ENCODE measurements at places on chromosomes 1 and 21. TPM values are rescaled to one million over a fixed set of nuclear protein-coding genes. Genes with fewer than 3 reads are reported as not detected.

GRCh38 chr1:1068517-1069055, 5.5 kb downstream of the RNF223 start:
- peak; percentile 20 for DNase-seq

DNA sequence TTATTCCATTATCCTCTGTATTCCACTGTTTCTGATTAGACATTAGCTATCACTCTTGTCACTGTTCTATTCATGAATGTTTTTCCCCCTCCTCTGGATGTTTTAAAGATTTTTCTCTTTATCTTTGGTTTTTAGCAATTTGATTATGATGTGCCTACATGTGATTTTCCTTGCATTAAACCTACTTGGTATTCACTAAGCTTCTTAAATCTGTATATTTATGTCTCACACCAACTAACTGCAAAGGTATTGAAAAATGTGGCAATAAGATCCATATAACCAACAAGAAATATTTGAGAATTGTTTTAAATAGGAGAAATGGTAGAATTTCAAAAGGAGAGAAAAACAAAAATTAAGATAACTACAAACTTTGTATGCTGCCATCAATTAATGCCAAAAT, 25.2 kb downstream of the FAF1 start:
- no peak for DNase-seq

DNA sequence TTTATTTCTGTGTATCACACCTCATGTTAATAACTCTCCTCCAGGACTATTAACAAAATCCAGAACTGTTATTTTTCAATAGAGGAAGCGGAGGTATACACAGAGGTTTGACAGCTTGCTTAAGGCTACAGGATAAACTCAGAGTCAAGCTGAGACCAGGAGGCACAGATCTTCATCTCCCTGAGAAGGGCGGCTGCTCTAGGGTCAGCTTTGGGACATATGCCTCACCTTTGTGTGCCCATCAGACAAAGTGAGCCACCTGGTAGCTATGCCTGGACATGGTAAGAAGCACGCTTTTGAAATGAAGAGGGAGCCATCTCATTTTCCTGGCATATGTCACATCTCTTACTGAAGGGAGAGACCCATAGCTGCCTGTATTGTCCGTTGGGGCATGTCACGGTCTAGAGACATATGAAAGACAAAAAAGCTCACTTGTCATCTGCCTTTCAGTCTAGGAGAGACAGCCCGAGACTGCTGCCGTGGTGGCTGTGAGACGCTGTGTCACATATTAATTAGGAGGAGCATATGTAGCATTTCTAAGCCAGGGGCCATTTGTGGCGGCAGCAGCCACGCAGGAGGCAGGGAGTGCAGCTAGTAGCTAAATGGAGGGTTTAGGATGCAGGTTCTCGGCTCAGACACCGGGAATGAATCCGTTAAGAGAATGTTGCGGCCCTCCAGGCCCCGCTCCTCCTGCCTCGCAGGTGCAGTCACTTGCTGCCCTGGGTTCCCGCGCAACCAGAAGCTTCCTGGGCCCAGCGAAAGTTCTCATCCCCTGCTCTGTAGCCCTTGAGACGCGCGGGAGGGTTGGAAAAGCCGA, 161.3 kb upstream of the C1orf21 start:
- no peak for DNase-seq

The SLFNL1 gene
- 0.05 TPM for total RNA-seq

The DIO1 gene
- not detected for total RNA-seq

The S100A5 gene
- total RNA-seq, result not detected

The PLA2G5 gene
- not detected for total RNA-seq

The TP53BP2 gene
- 25.3 TPM for total RNA-seq

The UTS2 gene
- total RNA-seq, result not detected

Data from SK-MEL-5 (cell line).